ENCODE measurements at places on chromosomes 3 and 15.
A peak's percentile ranks its signal among the peaks of the same experiment; 100 is the strongest.

DNA sequence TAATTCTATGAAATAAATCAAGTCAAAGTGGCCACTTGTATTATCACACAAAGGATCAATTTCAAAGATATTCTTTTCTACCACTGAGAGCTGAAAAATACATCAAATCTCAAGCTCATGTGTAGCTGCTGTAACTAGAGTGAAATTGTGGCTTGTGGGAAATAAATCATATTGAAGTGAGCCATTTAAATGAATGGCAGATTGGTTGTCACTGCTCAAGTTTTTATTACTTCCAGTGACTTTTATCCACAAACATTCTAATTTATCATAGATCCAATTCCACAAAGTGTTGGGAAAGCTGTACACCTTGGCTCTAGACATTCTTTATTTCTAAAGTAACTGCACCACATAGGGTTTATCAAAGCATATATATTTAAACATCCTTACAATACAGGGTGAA, 285.4 kb downstream of the CNTN3 start:
- no peak for DNase-seq

DNA sequence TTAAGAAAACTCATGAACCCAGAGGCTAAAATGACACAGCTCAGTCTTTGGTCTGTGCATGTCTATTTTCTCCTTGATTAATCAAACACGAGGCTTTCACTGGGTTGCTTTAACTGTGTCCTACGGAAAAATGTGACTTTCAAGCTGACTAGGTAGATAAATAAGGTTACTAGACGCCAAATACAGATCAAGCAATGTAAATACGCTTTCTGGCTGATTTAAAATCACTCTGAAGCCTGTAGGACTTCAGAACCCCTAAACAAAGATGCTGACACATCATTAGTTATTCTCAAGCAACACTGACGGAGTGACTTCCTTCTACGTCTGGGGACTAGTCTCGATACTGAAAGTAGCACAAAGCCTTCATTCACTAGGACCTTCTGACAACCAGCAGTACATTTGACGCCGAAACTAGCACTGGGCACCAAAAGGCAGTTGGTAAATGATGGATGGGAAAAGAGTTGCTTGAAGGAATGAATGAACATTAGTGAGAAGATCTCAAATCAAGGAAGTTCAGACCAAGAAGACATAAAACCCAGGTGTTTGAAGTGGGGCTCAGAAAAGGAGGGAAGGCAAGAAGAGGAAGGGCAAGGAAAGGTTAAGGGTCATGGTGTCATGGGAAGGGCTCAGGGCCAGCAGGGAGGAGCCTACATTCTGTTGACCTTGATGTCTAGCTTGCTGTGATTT, 67.1 kb upstream of the CDV3 start:
- DNase-seq, result no peak

DNA sequence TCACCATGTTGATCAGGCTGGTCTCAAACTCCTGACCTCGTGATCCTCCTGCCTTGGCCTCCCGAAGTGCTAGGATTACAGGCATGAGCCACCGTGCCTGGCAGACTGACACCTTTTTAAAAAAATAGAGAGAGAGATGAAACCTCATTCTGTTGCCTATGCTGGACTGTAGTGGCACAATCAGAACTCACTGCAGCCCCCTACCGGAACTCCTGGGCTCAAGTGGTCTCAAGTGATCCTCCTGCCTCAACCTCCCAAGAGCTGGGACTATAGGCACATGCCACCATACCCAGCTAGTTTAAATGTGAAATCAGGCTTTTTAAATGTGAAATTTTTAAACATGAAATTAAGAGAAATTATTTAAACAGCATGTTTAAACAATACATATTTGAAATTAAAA, 265.2 kb upstream of the UBE2E1 start:
- DNase-seq, result no peak

DNA sequence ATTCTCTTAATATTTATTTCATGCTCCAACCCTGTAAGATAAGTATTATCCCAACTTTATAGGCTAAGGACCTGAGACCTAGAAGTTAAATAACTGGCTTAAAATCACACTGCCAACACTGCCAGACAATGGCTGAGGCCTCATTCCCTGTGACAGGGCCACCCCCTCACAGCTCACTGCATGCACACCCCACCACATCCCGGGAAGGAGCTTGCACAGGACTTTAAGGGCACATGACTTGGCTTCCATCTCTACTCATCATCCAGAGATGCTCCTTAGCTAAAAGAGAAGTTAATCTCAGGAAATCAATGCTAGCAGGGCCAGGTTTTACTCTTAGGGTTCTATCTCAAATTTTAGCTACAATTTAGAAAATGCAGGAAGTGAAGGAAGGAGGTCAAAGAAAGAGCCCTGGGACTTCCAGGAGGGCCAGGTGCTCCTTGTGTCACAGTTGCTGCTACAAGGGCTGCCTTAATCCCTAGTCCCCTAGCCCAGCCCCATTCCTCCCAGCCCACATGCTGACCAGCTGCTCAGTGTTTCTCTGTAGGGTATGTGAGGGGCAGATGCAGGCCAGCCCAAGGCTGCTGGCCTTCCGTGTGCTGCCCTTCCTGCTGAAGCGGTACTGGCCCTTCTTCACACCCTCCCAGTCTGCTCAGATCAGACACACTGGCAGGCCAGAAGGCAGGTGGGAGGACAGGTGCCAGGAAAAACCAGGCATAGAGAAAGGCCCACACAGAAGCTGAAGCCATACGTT, 53.5 kb downstream of the WWTR1 start:
- no peak for DNase-seq

GRCh38 chr3:159786489-159787177, 202.0 kb upstream of the IL12A start:
- DNase-seq, result no peak

- no peak for DNase-seq
These were observed 46.2 kb downstream of the PTH1R start for GRCh38 chr3:46923559-46924350.

- peak; percentile 81 for DNase-seq
These were observed 105.6 kb upstream of the ROPN1 start for GRCh38 chr3:124097362-124098131.

DNA sequence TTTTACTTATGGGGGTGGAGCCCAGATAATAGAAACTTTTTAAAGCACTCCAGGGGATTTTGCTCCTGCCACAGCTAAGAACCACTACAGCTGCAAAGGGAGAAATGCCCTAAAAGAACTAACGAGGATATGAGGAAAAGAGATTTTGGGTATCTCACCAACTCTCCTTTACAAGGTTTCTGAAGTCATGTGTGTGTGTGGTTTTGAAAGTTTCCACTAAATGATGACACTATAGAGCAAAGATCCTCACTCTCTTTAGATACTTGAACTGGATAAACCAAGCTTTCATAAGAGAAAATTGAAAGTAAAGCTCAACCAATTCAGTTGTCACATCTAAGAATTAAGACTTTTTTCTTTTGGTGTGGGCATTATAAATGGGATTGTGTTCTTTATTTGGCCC, 455.3 kb upstream of the ALCAM start:
- no peak for DNase-seq

- no peak for DNase-seq
These were observed 19.5 kb upstream of the FBLN2 start for GRCh38 chr3:13529196-13530112.

- DNase-seq, result no peak
These were observed 57.9 kb downstream of the ARMC8 start for GRCh38 chr3:138245026-138245425.

- no peak for DNase-seq
These were observed 123.1 kb downstream of the TPRA1 start for GRCh38 chr3:127467391-127467790.

- no peak for DNase-seq
These were observed 270.8 kb downstream of the CACNA2D3 start for GRCh38 chr3:54393150-54393549.

DNA sequence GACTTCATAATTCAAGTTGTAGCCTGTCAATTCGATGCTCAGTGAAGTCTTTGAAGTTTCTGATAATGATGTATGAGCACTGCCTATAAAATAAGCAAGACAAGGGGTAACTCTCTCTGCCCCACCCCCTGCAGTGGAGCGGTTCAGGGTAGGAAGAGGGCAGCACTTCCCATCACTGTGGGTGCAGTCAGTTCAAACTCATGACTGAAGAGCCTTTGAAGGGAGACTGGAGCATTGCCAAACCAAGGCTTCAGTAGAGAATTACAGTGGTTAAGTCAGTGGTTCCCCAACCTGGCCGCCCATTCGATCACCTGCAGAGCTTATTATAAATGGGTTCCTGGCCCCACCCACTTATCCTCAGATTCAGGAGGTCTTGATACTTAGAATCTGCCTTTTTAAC, 190.6 kb downstream of the SHQ1 start:
- DNase-seq, result peak; percentile 58

DNA sequence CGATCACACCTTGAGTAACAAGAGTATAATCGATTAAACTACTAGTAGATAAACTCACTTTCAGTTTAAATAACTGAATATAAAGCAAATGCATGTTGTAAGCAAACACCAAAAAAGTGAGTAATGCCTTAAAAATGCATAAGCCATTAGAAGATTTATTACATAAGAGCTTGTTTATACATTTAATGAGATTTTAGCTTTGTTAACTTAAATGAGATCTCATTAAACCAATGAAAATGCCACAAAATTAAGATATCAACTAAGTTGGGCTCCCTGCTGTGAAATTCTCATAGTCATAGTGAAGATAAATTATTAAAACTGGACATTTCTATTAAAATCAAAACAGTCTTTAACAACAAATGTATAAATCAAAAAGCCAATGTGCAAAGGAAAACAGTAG, 701.2 kb downstream of the NLGN1 start:
- DNase-seq, result no peak

DNA sequence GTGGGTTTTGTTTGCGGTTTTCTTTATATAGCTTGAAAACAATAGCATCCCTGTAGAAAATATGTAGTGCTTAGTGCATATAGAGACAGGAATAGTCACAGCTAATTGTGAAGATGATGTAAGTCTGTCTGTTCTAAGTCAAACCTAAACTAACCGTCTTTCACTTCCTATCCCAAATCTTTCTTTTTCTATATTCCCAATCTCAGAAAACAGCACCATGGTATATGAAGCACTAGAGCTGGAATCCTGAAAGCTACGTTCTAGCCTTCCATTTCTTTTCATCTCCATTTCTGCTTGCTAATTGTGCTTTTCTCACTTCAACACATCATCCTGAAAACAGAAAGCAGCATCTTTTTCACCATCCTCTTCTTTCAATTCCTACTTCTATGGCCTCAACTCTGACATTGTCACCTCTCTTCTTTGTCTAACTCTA, 1235.5 kb downstream of the ROBO2 start:
- no peak for DNase-seq

- no peak for DNase-seq
These were observed 413.9 kb upstream of the MDFIC2 start for GRCh38 chr3:70726096-70726938.

DNA sequence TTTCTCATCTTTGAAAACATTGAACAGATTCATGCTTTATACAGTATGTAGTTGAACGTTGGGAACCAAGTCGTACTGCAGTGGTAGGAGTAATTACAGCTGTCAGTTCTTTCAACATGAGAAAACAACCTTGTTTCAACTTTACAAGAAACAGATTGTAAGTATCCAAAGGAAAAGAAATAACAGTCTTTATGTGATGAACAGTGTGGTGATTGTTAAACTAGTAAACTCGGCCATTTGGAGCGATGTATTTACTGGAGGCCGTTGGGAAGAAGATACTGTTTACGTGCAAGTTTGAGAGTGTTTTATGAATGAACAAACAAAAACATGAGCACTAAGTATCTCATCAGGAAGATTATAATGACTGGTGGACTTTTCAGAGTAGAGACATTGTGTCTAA, 48.4 kb downstream of the EPHA3 start:
- DNase-seq, result no peak

Measured in COR-L47 (cell line).